ENCODE measurements at places on chromosomes 1 and 21.

DNA sequence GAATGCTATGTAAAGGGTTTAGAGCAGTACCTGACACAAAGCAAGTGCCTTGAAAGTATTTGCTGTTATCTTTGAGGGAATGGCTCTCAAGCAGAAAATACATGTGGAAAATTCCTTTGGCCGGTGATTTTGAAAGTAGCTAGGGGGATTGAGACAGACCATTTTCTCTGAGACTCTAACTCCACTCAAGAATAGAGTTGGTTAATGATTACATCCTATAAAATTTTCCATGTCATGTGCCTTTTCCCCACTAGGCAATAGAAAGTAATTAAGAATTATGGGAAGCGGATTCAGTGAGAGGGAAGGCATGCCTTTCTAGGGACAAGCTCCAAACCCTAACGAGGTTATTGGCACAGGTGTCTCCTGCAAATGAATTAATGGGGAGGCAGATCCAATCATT, 276.0 kb downstream of the GPATCH2 start:
- no peak for DNase-seq

DNA sequence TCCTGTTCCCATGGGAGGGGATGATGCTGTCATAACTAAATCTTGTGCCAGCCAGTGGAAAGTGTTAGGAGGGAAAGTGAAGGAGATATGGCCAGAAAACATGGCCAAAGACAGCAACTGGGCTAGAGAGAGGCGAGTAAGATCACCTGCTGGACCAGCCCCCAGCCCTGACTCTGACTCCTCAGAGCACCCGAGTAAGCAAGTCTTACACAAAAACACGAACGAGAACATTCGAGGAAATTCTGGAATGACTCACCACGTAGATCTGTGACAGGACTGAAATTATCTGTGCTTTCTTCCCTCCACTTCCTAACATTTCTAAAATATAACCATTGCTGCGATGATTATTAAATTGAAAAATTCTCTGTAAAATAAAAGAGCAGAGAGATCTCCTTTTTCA, 9.2 kb downstream of the ZNF496 start:
- no peak for DNase-seq

- no peak for DNase-seq
These were observed 255.0 kb downstream of the FAF1 start for GRCh38 chr1:50705041-50705440.

GRCh38 chr1:101077849-101078248, 52.3 kb upstream of the DPH5 start:
- DNase-seq = no peak

DNA sequence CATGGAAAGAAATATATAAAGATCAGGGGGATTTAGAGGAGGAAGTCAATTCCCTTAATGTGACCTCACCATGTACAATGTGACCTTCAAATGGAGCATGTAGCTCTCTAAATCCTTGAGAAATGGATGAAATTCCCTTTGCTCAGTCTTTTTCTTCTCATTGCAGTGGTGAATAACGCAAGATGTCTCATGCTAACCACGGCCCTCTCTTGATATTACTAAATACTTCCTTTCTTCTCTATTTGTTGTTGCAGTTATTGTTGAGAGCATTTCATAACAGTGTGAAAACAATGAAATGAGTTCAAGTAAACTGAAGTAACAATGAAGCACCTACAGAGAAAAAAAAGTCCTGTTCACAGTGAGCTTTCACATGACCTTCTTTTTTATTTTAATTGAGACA, 55.6 kb downstream of the ZNF281 start:
- DNase-seq = no peak

DNA sequence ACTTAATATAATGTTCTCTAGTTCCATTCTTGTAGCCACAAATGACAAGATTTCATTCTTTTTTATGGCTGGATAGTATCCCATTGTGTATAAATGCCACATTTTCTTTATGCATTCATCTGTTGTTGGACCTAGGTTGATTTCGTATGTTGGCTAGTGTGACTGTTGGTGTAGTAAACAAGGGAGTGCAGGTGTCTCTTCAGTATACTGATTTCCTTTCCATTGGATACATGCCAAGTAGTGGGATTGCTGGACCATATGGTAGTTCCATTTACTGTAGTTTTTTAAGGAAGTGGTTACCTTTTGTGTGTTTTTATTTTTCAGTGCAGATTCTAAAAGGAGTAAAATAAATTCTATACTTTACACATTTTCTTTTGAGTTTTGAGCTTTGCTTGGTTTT, 5.7 kb downstream of the PARK7 start:
- no peak for DNase-seq

- no peak for DNase-seq
These were observed 22.5 kb downstream of the TYW3 start for GRCh38 chr1:74755475-74755874.
